ENCODE measurements at places on chromosomes 5 and 9.

DNA sequence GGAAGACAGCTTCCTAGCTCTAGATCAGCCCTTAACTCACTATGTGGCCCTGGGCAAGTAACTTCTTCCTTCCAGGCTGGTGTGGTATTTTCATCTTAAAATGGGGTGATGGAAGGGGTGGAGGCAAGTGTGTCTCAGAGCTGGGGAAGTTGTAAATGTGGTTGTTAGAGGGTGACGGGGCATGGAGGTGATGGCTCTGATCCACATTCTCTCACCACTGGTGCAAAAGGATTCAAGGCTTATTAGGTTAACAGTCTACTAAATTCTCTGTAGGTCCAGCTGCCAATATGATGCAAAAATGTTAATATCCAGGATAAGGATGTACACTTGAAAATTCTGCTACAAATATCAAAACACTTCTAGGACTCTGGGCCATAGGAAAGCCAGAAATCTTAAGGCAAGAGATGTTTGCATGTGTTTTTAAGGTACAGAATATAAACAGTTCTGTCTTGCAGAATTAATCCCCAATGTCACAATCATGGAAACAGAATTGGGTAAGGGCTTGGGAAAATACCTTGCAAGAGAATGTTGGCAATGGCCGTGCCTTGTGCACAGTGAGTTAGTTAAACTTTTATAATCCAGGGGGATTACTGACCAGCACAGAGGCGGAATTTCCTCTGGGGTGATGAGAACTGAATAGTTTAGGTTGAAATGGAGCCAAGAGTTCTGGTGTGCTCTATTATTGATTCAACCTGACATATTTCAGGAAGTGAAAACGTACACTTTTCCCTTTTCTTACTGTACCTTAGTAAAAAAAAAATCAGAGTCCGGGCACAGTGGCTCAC, 19.8 kb downstream of the TNFSF15 start:
- DNase-seq, result no peak

DNA sequence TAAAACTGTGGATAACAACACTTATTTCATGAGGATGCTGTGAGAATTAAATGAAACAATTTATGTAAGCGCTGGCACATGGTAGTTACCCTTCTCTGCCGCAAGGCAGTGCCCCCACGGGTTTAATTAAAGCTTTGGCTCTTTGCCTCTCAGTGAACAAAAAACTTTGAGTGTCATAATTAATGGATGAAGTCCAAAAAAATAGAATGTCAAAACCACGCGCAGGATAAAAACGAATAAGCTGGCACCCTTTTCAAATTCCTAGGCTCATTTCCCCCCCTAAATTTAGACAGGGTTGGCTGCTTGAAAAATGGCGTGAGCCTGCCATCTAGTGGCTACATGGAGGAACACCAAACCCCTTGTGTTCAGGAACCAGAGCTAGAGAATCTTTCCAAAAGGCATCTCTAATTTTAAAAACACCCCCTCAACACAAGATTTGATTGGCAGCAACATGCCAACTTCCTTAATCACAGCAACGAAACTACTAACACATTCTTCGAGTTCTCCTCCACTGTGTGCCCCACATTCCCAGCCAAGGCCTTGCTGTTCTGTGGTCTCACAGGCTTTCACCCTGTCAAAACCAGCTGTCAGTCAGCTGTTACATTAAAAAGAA, 29.0 kb upstream of the CCNG1 start:
- peak; percentile 45 for DNase-seq

- no peak for DNase-seq
Observed at GRCh38 chr5:37769108-37769507, 70.7 kb downstream of the GDNF start.

- no peak for DNase-seq
Observed at GRCh38 chr9:109117856-109118807, 1.6 kb downstream of the TMEM245 start.

GRCh38 chr5:13356226-13356625, 588.3 kb downstream of the DNAH5 start:
- DNase-seq, result no peak

DNA sequence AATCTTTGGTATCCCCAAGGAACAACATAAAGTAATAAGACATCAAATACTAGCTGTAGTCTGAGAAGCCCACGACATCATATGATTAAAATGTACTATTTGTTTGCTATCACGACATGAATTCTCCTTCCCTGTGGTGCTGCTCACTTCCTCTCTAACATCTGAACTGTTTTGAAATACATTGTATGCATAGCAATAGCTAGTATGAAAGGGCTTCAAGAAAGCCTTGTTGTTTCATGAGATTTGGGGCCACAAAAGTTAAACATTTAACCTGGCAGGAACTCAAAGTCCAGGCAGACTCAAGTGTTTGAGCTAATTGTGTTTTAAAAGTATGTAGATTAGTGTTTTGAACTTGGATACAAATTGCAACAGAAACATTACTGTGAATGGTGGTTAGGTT, 237.4 kb upstream of the PTGER4 start:
- DNase-seq, result no peak

- no peak for DNase-seq
Observed at GRCh38 chr9:125822160-125822559, 75.0 kb downstream of the PBX3 start.

- no peak for DNase-seq
Observed at GRCh38 chr5:112931473-112931872, 9.4 kb upstream of the REEP5 start.

DNA sequence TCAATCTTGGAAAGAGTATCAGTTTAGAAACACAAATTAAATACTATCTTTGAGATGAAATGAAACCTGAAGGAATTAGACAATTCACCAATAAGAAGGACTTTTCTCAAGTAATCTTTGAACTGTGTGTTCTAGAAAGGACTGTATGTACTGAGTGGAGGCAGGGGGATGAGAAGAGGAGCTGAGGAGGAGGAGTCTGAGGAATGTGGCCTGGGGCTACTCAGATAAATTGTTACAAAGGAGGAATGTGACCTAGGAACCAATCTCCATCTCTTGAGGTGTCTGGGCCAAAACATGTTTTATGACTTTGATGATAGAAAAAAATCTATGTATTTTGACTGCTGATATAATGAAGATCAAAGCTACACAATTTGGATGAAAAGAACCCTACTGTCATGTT, 124.3 kb upstream of the ANKRD55 start:
- DNase-seq, result no peak

- no peak for DNase-seq
Observed at GRCh38 chr5:112205846-112206245, 213.2 kb downstream of the EPB41L4A start.

DNA sequence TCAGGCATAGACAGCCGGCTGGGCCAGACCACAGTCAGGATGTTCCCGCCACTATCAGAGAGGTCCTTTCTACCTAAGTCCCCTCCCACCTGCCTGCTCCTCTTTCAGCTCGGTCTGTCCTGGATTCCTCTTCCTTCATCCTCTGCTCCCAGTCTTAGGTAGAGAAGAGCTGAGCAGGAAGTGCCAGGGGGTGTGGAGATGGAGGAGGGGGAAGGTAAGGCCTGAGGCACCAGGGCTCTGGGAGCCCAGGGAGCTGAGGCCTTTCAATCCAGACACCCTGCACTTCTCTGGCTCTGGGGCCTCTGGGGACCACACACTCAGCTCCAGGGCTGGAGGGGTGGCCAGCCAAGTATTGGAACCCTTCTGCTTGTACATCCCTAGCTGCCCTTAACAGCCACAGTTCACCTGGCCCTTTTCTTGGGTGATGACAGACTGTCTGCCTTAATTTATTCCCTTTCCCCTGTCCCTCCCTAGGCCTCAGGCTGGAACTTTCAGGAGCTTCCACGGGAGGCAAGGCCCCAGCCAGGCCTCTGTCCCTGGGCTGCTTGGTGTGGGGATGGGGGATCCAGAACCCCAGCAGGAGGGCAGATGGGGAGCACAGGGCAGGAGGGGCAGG, 15.6 kb downstream of the IRF1 start:
- DNase-seq, result peak; percentile 14

DNA sequence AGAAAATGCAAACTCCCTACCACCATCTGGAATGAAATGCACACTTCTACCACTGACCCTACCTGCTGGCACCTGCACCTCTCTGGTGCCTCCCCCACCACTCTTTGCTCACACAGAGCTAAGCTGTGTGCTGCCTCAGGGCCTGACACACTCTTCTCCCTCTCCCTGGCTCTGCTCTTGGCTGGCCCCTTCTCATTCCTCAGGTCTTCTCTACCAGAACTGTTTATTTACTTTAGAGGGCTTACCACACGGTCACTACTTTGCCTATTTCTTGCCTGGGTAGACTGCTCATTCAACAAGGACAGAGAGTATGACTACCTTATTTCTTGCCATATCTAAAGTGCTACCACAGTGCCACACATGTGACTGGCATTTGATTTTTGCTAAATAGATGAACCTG, 3.3 kb downstream of the REEP5 start:
- DNase-seq, result no peak

DNA sequence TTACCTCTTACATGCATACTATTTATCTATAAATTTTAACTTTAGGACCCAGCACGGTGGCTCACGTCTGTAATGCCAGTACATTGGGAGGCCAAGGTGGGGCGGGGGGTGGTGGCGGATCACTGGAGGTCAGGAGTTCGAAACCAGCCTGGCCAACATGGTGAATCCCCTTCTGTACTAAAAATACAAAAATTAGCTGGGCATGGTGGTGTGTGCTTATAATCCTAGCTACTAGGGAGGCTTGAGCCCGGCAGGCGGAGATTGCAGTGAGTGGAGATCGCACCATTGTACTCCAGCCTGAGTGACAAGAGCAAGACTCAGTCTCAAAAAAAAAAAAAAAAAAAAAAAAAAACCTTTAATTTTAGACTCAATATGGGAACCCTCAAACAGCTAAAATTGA, 1582.6 kb upstream of the NUDT12 start:
- no peak for DNase-seq

GRCh38 chr5:72141440-72142355, 34.4 kb downstream of the MAP1B start:
- no peak for DNase-seq

DNA sequence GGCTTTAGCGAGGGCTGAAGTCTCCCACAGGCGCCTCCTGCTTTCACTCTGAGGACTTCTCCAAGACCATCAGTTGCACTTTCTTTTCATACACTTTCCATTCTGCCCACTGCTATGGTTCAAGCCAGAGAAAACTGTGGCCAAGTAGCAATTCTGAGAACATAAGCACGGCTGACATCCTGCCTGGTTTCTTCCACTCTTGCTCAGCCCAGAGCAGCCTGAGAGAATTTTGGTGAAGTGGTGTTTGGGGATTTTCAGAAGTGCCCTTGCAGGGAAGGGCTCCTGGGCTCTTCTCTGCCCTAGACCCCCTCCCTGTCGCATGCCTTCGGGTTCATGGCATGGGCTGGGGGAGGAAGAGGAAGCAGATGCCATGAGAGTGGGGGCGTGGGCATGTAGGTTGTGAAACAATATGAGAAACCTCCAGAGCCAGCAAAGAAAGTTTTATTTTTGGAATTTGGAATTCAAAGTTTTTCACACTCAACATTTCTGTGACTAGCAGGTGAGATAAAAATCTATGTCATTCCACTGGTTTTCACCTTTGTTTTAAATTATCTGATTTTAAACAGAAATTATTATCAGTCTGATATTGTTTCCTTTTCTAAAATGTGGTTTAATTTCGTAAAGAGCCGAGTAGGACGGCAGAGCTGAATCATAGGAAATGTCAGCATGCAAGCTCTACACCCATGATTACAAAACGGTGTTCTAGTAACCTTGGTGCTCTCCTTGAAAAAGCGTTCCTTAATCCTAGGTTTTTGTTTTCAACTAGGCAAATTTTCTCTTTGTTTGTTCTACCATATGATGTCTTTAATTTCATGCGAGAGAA, 27.8 kb upstream of the TNFSF8 start:
- DNase-seq, result no peak

GRCh38 chr5:28165096-28165495, 1126.7 kb upstream of the CDH9 start:
- no peak for DNase-seq

DNA sequence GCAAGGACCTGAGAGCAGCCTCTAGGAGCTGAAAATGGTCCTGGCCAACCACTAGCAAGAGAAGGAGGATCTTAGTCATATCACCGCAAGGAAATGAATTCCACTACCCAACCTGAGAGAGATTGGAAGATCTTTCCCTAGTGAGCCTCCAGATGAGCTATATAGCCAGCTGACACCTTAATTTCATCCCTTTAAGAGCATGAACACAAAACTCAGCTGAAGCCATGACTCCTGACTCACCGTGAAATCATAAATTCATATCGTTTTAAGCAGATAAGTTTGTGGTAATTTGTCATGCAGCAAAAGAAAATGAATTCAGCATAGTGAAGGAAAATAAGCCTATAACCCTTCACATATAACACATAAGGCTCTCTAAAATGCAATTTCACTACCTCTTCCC, 23.5 kb downstream of the MAPKAP1 start:
- no peak for DNase-seq

DNA sequence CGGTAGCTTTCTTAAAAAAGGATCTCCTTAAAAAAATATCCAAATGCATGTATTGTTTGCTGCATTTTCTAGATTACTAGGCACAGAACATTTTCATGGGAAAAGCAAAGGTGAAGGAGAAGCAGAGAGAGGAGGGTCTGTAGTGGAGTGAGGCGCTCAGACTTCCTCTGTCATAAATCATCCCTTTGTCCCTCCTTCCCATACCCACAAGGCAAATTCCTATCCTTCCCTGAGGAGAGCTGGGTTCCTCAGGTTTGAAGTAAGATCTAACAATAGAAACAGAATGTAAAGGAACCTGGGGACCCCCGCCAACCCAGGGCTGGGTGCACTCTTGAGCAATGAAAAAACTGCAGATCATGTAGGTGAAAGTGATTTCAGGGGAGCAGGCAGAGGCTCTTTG, 149.2 kb upstream of the ANKH start:
- DNase-seq, result no peak

DNA sequence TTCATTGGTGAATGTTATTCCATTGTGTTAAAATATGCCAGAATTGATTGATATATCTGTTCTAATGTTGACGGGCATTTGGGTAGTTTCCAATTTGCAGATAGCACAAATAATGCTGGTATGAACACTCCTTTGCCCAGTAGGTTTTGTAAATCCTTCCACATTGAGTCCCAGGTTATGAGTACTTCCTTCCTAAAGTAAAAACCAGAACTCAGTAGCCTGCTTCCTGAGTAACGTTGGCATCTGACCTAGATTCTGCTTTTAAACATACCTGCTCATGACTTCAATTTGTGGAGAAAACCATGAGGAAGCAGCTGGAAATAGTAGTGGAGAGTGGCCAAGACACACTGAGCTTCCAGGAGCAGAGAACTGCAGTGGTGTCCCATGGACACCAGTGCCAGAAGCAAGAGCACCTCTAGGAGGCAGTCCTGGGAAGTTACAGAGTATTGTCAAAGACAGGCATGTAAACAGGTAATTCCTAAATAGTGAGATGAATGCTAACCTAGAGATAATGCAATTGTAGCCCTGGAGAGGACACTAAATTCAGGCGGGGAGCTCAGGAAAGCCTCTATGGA, 24.3 kb upstream of the RASGRF2 start:
- DNase-seq, result no peak

Measured in T-helper 17 cell (primary cell).